ENCODE measurements at places on chromosomes 11 and 22.

DNA sequence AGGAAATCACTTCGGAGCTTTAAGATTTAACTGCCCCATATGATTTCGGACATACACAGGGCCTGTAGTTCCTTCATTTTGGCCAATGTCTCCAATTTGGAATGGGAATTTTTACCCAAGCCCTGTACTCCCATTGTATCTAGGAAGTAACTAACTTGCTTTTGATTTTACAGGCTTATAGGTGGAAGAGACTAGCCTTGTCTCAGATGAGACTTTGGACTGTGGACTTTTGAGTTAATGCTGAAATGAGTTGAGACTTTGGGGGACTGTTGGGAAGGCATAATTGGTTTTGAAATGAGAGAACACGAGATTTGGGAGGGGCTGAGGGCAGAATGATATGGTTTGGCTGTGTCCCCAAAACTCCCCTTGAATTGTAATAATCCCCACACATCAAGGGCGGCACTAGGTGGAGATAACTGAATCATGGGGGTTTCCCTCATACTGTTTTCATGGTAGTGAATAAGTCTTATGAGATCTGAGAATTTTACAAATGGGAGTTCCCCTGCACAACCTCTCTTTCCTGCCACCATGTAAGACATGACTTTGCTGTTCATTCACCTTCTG lies 130.5 kb downstream of the LARGE1 start:
- DNase-seq: no peak

- no peak for DNase-seq
These were observed 30.7 kb downstream of the WEE1 start for GRCh38 chr11:9604134-9604533.

DNA sequence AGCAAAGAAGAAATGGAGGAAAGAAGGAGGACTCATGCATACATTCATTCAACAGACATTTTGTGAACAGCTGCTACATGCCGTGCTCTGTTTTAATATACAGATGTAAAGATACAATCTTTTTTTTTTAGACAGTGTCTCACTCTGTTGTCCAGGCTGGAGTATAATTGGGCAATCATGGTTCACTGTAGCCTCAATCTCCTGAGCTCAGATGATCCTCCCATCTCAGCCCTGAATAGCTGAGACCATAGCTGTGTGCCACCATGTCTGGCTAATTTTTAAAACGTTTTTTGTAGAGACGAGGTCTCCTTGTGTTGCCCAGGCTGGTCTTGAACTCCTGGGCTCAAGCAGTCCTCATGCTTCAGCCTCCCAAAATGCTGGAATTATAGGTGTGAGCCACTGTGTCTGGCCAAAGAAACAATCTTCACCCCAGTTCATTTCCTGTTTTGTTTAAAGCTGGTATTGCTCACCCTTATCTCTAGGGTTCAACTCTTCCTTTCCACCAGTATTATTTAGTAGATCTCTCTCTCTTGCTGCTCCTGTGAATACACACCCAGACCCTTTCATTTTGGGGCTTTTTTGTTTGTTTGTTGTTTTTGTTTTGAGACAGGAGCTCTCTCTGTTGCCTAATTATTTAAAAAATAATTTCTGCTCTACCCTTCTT lies 69.8 kb downstream of the RNF169 start:
- DNase-seq: no peak

- no peak for DNase-seq
These were observed 223.4 kb upstream of the PITPNB start for GRCh38 chr22:28142361-28142961.

- DNase-seq: no peak
These were observed 762 bp upstream of the TBC1D22A start for GRCh38 chr22:46761539-46762237.

All from right cardiac atrium (tissue), 5 donors.